ENCODE measurements at places on chromosomes 4 and X.

GRCh38 chr4:165517216-165517615 lies 138.4 kb downstream of the CPE start:
- no peak for DNase-seq

- no peak for DNase-seq
These were observed 115.1 kb upstream of the PSAPL1 start for GRCh38 chr4:7549866-7550265.

GRCh38 chr4:110653321-110654253 lies 30.7 kb upstream of the PITX2 start:
- DNase-seq: no peak

DNA sequence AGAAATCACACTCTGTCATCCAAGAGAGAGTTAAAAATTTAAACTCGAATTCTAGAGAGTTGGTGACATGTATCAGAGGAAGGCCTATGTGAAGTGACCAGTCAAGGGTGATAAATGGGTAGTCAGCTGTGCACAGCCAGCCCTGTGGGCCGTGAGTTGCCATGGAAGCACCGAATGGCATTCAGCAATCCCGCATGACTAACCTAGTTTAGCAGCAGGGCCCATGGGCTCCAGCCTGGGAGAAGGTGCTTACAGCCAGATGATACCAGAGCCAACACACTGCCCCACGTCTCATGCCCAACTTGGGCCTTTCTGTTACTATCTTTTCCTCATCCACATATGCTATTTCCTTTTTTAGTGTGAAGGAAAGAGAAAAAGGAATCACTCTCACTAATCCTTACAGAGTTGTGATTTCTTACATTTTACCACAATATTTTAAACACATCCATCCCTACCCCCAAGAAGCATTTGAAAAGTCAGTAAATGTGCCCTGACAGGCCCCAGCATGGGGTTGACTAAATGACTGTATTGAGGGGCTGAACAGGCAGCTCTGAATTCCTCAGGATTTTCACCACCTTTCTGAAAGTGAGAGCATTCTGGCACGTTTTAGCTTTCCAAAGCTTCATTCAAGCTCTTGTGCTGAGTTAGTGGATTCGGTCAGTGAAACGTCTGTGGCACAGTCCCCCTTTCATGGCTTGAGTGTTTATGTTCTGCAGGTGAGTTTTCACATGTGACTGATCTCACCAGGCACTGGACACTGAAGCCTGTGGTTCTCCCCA lies 104.2 kb downstream of the AFF1 start:
- no peak for DNase-seq

- no peak for DNase-seq
These were observed 3.7 kb downstream of the GPRIN3 start for GRCh38 chr4:89303814-89304388.
